ENCODE measurements at places on chromosomes 12 and 14.
A peak's percentile ranks its signal among the peaks of the same experiment; 100 is the strongest.

DNA sequence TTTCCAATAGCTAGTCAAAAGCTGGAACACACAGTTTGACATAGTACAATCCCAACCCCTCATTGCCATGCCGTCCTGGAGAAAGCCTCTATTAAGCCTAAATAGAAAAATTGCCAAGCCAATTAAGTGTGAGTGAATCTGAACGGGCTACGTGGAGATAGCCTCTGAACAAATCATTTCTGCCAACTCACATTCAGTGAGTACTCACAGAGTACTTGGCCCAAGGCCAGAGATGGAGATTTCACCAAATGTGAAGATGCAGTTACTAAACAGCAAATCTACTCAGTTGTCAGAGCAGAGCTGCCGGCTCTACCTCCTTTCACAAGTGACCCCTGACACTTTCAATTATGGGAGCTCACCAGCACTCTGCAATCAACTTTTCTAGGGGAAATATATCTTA lies 350.0 kb downstream of the GALC start:
- DNase-seq: peak; percentile 54

- DNase-seq: no peak
These were observed 3.8 kb downstream of the NR4A1 start for GRCh38 chr12:52054833-52055730.

DNA sequence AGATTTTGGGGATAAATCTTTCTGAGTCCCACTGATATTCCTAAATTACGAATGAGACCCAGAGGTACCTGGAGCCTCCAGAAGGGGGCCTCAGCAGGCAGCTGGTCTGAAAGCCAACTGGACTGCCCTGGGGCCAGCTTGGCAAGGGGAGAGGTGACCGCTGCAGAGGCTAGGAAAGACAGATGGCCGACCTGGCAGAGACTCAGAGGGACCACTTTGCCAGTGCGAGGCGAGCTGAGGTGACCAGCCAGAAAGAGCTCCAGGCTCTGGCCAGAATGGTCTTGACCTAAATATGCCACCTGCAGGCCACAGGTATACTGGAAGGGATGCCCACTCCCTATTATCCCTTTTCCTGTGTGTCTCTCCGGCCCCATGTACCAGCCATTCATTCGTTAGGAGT lies 256.8 kb upstream of the GARIN6 start:
- no peak for DNase-seq

- no peak for DNase-seq
These were observed 774 bp upstream of the KRT75 start for GRCh38 chr12:52434760-52435530.

- no peak for DNase-seq
These were observed 584 bp downstream of the VRK1 start for GRCh38 chr14:96797582-96798349.

DNA sequence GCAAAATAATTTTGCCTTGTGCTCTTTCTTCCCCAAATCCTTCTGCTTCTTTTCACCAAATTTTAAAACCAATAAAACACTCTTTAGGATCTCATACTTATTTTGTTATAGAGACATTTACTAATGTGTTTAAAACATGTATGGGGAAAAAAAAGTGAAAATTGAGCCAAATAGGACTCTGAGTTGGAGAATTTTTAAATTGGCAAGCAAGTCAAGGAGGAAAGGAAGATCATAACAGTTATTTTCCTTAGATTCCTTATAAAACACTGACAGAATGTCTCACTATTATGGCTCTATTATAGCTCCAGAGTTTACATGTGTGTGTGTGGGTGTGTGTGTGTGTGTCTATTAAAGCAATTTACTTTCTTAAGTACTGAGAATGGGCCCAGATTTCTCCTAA lies 220.5 kb downstream of the SLC6A15 start:
- DNase-seq: no peak

- DNase-seq: peak; percentile 55
These were observed 10.3 kb downstream of the EXOC3L4 start for GRCh38 chr14:103104654-103105452.

GRCh38 chr12:26340649-26341048 lies 145.3 kb downstream of the SSPN start:
- DNase-seq: no peak

DNA sequence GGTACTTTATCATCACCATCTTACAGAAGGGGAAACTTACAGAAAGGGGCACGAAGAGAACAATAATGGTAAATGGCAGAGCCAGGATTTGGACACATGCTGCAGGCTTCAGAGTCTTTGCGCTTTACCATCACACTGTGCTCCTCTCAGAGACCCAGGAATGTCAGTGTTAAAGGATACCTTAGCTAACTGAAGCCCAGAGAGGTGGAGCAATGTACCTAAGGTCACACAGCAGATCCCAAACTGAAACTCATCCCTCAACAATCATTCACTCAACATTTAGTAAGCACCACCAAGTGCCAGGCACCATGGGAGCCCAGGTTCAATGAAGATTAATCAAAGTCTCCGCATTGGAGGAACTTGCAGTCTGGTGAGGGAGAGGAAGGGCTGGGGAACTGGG lies 8.0 kb upstream of the KRT78 start:
- DNase-seq: no peak

GRCh38 chr12:7374423-7375144 lies 69.4 kb downstream of the CD163L1 start:
- DNase-seq: no peak

DNA sequence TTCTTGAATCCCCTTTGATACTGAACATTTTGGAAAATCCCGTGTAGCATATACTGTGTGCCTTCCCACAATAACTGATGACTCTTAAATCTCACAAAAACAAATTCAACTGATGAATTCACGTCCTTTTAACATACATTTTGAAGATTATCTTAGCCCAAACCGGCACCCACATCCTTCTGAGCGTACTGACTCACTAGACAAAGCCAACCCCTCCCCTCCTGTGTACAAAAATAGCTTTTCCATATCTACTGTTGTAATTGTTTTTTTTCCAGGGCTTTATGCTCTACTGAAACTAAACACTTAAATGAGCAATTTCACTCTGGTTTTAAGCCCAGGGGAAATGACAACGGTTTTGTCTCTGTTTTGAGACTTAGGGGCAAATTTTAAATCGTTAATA lies 109.4 kb upstream of the ATF7IP start:
- DNase-seq: no peak
